Pancreas (tissue), 10 donors: ENCODE measurements at places on chromosomes 16 and 17. TPM values are rescaled to one million over a fixed set of nuclear protein-coding genes. Genes with fewer than 3 reads are reported as not detected.

SEC14L5 gene
- polyA plus RNA-seq: 0.40 TPM

ADGRG3 gene
- 0.84 TPM for polyA plus RNA-seq

PSMC3IP gene
- 3.9 TPM for polyA plus RNA-seq

LIG3 gene
- 6.4 TPM for polyA plus RNA-seq

ODAD4 gene
- 4.1 TPM for polyA plus RNA-seq

NOG gene
- polyA plus RNA-seq: 0.09 TPM

OR1F1 gene
- polyA plus RNA-seq: not detected

RAB11FIP4 gene
- polyA plus RNA-seq: 6.5 TPM

MT3 gene
- polyA plus RNA-seq: 4.6 TPM

ITGAD gene
- polyA plus RNA-seq: not detected

DOC2B gene
- 12.1 TPM for polyA plus RNA-seq

CACNG1 gene
- 0.35 TPM for polyA plus RNA-seq
